ENCODE measurements at places on chromosomes 3 and 15. TPM values are rescaled to one million over a fixed set of nuclear protein-coding genes. Genes with fewer than 3 reads are reported as not detected.

The WWTR1 gene
- total RNA-seq, result 0.22 TPM

The OR5H15 gene
- total RNA-seq, result not detected

The PLSCR2 gene
- not detected for total RNA-seq

The ERC2 gene
- not detected for total RNA-seq

DNA sequence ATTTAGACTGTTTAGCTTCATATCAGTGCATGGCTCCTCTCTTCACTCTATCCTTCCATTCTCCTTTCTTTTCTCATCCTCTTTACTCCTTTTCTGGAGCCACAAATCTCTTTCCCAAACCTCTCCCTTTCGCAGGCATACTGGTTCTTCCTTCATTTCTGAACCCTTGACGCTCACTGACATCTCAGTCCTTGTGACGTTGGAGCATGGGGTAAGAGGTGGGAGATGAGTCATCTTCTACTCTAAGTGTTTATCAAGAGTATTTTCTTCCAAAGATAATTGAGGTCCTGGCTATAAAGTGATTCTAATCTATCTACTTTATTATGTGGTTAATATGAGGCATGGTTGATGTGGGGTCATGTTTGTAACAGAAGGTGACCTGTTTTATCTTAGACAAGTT, 414.2 kb downstream of the AGBL1 start:
- no peak overlapping the region for H3K4me3 ChIP-seq
- H3K27ac ChIP-seq, result no peak overlapping the region
- H3K27me3 ChIP-seq, result no peaks in the 10 kb centered on the region

DNA sequence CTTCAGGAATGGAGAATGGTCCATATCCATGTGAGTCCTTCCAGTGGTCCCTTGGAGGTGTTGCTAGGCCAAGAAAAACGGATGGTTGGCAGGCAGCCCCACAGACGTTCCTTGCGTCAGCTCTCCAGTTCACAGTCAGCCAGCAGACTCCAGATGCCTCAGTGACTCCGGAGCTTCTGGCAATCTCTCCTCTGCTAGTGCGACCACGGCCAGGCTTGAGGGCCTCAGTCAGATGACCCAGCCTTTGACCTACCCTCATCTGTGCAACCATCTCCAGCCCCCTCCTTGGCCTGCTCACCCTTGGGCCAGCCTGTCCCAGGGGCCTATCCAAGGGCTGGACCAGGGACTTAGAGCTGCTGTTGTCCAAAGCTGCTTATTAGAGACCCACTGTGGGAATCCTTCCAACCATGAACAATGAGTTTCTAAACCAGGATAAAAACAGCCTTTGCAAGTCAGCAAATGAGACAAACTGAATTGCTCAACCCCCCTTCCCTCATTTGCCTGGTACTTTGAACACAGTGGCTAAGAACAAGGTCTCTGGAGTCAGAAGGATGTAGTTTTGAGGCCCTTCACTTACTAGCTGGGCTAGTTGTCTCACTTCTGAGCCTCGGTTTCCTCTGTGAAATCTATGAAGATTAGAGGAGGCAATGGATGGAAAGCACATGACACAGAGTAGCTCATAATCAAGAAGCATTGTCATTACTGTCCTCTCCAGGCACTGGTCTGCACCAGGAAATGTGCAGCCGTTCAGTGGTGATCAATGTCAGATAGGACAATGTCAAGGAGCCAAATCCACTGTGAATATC, 44.8 kb downstream of the ANP32A start:
- no peak for DNase-seq
- no peak overlapping the region for H3K27ac ChIP-seq
- H3K4me1 ChIP-seq, result no peaks in the 10 kb centered on the region
- peaks cover 23% of the 10 kb centered on the region for H3K36me3 ChIP-seq
- H3K4me3 ChIP-seq, result no peak overlapping the region

GRCh38 chr3:49509028-49509561, 39.0 kb downstream of the DAG1 start:
- H3K4me1 ChIP-seq, result no peaks in the 10 kb centered on the region
- peaks cover 38% of the 10 kb centered on the region for H3K36me3 ChIP-seq
- H3K4me3 ChIP-seq, result no peak overlapping the region
- DNase-seq, result no peak

GRCh38 chr15:48479751-48480150, 148.5 kb downstream of the DUT start:
- no peaks in the 10 kb centered on the region for H3K4me1 ChIP-seq
- no peak overlapping the region for H3K27ac ChIP-seq
- H3K27me3 ChIP-seq, result no peaks in the 10 kb centered on the region

- no peak for DNase-seq
- no peaks in the 10 kb centered on the region for H3K27me3 ChIP-seq
- no peak overlapping the region for H3K27ac ChIP-seq
- H3K4me3 ChIP-seq, result no peak overlapping the region
Observed at GRCh38 chr3:69142090-69142489, 19.7 kb upstream of the LMOD3 start.

GRCh38 chr3:9195390-9195789, 54.1 kb downstream of the SRGAP3 start:
- no peaks in the 10 kb centered on the region for H3K4me1 ChIP-seq
- H3K36me3 ChIP-seq, result no peaks in the 10 kb centered on the region
- DNase-seq, result no peak
- H3K27me3 ChIP-seq, result no peaks in the 10 kb centered on the region
- no peak overlapping the region for H3K4me3 ChIP-seq

- H3K4me3 ChIP-seq, result no peak overlapping the region
- no peak overlapping the region for H3K27ac ChIP-seq
- H3K36me3 ChIP-seq, result no peaks in the 10 kb centered on the region
- H3K27me3 ChIP-seq, result no peaks in the 10 kb centered on the region
- H3K4me1 ChIP-seq, result no peaks in the 10 kb centered on the region
Observed at GRCh38 chr3:158532099-158532734, 38.8 kb upstream of the MLF1 start.

DNA sequence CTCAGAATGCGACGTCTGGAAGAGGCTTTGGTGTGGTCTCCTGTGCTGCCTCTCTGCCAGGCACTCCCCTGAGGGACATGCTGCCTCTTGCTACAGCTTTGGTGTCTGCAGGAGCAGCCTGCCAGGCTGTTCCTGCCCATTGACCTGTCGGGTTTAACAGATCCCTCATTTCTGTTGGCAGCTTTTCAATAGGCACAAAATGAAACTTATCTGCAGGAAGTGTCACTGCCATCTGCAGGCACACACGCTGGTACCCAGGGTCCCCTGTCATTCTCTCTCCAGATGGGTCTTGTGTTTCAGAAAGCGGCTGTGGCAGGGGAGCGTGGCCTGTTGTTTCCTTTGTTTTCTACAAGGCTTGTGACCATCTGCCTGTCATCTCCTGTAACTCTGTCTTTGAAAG, 328.3 kb upstream of the CHRM5 start:
- H3K36me3 ChIP-seq, result no peaks in the 10 kb centered on the region
- no peak overlapping the region for H3K27ac ChIP-seq
- peaks cover 8% of the 10 kb centered on the region for H3K27me3 ChIP-seq
- H3K4me3 ChIP-seq, result no peak overlapping the region
- DNase-seq, result no peak
- H3K4me1 ChIP-seq, result no peaks in the 10 kb centered on the region

GRCh38 chr3:128855569-128855968, 23.9 kb upstream of the ACAD9 start:
- no peak overlapping the region for H3K4me3 ChIP-seq
- H3K4me1 ChIP-seq, result peaks cover 4% of the 10 kb centered on the region
- H3K27me3 ChIP-seq, result no peaks in the 10 kb centered on the region
- H3K36me3 ChIP-seq, result no peaks in the 10 kb centered on the region
- H3K27ac ChIP-seq, result no peak overlapping the region

DNA sequence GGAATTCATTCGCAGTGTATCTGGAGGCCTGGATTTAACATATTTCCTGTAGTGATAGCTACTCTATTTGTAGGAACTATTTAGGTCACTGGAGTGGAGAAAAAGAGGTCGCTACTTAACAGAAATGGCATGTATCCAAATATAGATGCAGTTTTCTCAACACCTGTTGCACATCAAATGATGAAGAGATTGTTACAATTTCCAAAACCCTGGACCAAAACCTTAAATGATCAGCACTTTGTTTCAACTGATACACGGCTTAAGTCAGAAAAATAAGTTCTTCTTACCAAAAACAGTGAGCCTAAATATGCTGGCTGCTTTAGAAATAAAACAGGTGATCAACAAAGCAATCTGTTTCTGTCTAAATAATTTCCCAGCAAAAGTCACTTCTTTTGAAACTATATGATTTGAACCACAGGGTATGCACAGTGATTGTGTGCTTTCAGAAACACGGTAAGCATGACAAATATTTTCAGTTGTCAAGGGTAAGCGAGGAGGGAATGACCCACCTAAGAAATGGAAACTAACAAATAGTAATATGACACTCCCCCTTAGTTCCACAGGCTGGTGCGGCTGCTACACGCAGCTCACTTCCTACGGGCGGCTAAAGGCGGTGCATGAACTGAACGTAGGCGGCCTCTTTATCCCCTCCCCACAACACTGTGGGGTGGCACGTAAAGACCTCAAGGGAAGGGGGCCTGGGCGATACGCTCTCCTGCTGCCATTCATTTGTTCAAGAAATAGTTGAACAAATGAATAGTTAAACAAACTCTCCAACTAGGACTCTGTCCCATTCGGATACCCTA, 1.1 kb downstream of the EHD4 start:
- peak; percentile 73 for DNase-seq
- H3K27ac ChIP-seq, result peak overlapping the region; percentile 61
- no peaks in the 10 kb centered on the region for H3K36me3 ChIP-seq
- peaks cover 50% of the 10 kb centered on the region for H3K4me1 ChIP-seq
- H3K27me3 ChIP-seq, result no peaks in the 10 kb centered on the region
- H3K4me3 ChIP-seq, result peak overlapping the region; percentile 82

DNA sequence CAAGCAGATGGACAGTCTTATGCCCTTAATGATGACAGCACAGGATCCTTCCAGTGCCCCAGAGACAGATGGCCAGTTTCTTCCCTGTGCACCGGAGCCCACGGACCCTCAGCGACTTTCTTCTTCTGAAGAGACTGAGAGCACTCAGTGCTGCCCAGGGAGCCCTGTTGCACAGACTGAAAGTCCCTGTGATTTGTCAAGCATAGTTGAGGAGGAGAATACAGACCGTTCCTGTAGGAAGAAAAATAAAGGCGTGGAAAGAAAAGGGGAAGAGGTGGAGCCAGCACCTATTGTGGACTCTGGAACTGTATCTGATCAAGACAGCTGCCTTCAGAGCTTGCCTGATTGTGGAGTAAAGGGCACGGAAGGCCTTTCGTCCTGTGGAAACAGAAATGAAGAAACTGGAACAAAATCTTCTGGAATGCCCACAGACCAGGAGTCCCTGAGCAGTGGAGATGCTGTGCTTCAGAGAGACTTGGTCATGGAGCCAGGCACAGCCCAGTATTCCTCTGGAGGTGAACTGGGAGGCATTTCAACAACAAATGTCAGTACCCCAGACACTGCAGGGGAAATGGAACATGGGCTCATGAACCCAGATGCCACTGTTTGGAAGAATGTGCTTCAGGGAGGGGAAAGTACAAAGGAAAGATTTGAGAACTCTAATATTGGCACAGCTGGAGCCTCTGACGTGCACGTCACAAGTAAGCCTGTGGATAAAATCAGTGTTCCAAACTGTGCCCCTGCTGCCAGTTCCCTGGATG, 198.7 kb downstream of the AKAP13 start:
- DNase-seq, result no peak
- H3K36me3 ChIP-seq, result peaks cover 48% of the 10 kb centered on the region
- no peak overlapping the region for H3K4me3 ChIP-seq
- H3K27me3 ChIP-seq, result no peaks in the 10 kb centered on the region
- H3K27ac ChIP-seq, result peak overlapping the region; percentile 96

DNA sequence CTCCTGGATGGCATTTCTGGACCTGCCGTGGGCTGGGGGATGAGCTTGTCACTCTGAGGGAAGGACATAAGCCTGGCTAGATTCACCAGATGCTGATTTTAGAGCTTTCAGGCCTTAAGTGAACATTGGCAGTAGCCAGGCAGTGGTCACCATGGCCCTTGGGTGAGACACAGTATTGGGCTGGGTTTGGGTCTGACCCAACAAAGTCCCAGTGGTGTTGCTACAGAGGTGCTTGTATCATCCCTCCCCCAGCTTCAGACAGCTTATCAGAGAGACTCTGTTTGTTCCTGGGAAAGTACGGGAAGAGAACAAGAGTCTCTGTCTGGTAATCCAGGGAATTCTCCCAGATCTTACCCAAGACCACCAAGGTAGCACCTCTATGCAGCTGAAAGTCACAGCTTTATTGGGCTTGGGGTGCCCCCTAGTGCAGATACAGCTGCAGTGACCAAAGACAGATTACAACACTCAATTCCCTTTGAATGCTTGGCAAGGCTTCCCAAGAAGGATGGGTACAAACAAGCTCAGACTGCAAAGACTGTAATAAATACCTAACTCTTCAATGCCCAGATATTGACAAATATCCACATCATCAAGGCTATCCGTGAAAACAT, 9.8 kb upstream of the RUVBL1 start:
- no peaks in the 10 kb centered on the region for H3K27me3 ChIP-seq
- H3K27ac ChIP-seq, result no peak overlapping the region
- no peak overlapping the region for H3K4me3 ChIP-seq

GRCh38 chr3:149421764-149422163, 44.3 kb upstream of the TM4SF1 start:
- H3K27ac ChIP-seq, result no peak overlapping the region
- no peaks in the 10 kb centered on the region for H3K4me1 ChIP-seq
- peaks cover 8% of the 10 kb centered on the region for H3K27me3 ChIP-seq
- no peaks in the 10 kb centered on the region for H3K36me3 ChIP-seq
- H3K4me3 ChIP-seq, result no peak overlapping the region

GRCh38 chr3:112132975-112133448, at the start of gene GCSAM:
GCSAM (minus strand) TSS chr3:112133248; CDS start chr3:112133120, 128 bp downstream.
- H3K27me3 ChIP-seq, result no peaks in the 10 kb centered on the region
- H3K4me1 ChIP-seq, result peaks cover 71% of the 10 kb centered on the region
- peak; percentile 66 for DNase-seq
- H3K27ac ChIP-seq, result peak within 1 kb of the TSS; percentile 77

DNA sequence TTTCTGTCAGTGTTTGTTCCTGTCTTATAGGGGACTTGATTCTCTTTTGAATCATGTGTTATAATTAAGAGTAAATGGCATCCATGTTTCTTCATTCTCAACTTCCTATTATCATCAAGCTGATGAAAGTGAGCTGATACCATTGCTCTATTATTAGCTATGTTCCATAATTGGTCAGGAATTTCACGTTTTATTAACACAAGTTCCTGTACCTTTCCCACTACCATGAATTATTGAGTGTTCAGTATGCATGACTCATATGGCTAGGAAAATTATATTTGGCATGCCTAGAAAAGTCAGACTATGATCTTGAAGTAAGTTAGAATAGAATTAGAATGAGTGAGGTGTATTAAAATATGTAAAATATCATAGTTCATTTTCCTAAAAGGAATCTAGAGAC, 278.9 kb upstream of the LRRC3B start:
- H3K36me3 ChIP-seq, result no peaks in the 10 kb centered on the region
- no peak overlapping the region for H3K4me3 ChIP-seq
- no peaks in the 10 kb centered on the region for H3K27me3 ChIP-seq
- no peak for DNase-seq
- no peaks in the 10 kb centered on the region for H3K4me1 ChIP-seq
- no peak overlapping the region for H3K27ac ChIP-seq

DNA sequence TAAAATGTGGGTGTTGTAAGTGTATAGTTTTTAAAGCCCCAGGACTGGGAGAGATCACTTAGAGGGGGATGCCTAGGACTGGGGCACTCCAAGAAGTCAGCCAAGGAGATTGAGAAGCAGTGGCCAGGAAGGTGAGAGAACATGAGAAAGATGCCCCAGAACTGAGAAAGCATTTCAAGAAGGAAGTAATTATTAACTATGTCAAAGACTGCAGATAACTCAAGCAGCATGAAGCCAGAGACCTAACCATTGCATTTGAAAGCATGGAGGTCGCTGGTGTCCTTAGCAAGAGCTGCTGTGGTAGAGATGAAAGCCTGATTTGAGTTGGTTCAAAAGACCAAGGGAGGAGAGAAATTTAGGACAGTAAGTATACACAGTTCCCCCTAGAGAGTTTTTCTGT, 30.6 kb upstream of the SLC2A2 start:
- no peaks in the 10 kb centered on the region for H3K4me1 ChIP-seq
- H3K27ac ChIP-seq, result no peak overlapping the region
- no peaks in the 10 kb centered on the region for H3K27me3 ChIP-seq
- no peaks in the 10 kb centered on the region for H3K36me3 ChIP-seq

Measured in CD4-positive, alpha-beta T cell (primary cell).